ENCODE measurements at places on chromosomes 7 and 10.

GRCh38 chr10:11147722-11148121, 130.1 kb downstream of the CELF2 start:
- DNase-seq: no peak

- no peak for DNase-seq
Observed at GRCh38 chr10:88962336-88962735, 9.8 kb upstream of the ACTA2 start.

GRCh38 chr7:150406567-150407421, 27.7 kb downstream of the ZNF775 start:
- no peak for DNase-seq

GRCh38 chr7:148191391-148192065, 399.0 kb upstream of the C7orf33 start:
- no peak for DNase-seq

DNA sequence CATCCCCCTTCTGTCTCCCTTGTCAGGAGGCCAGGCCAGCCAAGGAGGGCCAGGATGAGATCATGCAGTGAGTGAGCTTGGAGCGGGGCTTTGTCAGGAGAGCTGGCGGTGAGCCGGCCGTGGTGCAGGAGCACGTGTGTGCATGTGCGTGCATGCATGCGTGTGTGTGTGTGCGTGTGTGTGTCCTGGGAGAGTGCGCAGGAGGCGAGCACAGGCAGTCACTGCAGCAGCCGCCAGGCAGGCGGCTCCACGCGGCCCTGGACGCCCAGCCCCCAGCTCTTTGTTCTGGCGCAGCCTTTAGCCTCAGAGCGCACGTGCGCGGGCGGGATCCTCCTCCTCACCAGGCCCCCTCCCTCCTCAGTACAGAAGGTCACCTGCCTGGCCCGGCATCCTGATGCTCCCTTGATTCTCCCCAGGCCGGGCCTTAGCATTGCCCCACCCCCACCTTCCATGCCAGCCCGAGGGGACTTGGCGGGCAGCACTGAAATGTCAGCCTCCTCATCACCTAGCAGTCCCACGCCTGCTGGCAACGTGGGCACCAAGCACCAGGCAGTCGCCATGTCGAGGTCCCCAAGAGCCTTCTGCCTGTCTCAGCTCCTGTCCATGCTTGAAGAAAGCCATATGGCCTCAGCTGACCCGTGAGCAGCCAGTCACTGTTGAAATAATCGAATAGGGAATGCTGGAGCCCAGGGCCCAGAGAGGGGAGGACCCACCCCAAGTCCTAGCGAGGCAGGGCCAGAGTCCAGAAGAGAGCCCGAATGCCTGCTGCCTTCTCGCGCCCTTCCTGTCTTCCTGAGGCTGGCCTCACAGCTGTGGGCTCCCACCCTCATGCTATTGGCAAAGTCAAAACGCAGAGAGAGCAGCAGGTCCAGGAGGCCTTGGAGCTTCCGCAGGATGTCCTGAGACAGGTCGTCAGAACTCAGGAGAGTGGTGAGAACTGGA, 125.9 kb upstream of the PPIF start:
- peak; percentile 46 for DNase-seq

DNA sequence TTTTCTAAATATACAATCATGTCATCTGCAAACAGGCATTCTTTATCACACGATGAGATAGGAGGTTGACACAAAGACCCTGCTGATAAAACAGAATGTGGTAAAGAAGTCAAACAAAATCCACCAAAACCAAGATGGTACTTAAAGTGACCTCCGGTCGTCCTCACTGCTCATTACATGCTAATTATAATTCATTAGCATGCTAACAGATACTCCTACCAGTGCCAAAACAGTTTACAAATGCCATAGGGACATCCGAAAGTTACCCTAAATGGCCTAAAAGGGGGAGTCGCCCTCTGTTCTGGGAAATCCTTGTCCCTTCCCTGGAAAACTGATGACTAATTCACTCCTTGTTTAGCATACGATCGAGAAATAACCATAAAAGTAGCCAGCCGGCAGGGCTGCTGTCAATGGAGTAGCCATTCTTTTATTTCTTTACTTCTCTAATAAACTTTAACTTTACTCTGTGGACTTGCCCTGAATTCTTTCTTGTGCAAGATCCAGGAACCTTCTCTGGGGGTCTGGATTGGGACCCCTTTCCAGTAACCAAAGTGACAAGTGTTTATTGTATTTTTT, 126.6 kb downstream of the CCDC71L start:
- no peak for DNase-seq

DNA sequence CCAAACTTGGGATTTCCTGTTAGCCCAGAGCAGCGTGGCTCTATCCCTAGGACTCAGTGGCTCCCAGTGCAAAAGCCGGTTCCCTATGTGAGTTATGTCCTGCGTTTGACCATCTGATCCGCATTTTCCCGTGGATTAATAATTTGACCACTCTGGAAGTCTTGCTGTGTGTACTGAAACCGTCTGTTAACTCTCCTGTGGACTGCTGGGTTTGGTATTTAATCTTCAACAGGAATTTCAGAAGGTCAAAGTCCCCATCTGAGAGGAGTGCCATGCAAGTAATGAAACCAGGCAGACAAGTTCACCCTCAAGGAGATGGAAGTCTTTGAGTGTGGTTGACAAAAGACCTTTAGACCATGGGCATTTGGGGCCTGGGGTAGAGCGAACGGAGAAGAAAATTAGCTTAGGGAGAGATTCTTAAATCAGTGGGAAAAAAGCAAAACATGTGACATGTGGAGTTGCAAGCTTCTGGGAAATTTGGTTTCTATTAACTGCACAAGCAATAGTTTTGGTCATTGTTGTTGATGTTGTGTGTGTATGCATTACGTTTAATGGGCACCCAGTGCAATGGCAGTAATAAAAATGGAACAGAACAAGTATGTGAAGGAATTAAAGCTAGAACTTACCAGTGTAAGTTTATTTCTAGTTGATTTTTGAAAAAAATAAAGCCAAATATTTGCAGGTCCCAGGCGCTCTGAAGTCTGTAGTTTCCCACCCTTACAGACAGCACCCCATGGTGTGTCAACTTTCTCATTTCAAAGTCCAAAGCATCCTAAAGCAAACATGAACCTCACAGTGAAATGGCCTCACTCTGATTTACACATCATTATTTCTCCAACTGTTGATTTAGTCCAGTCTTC, 38.2 kb downstream of the LYZL1 start:
- DNase-seq: no peak
